Uterus (tissue), 4 donors: ENCODE measurements at places on chromosomes 12 and 14. TPM values are rescaled to one million over a fixed set of nuclear protein-coding genes. Genes with fewer than 3 reads are reported as not detected.

DNA sequence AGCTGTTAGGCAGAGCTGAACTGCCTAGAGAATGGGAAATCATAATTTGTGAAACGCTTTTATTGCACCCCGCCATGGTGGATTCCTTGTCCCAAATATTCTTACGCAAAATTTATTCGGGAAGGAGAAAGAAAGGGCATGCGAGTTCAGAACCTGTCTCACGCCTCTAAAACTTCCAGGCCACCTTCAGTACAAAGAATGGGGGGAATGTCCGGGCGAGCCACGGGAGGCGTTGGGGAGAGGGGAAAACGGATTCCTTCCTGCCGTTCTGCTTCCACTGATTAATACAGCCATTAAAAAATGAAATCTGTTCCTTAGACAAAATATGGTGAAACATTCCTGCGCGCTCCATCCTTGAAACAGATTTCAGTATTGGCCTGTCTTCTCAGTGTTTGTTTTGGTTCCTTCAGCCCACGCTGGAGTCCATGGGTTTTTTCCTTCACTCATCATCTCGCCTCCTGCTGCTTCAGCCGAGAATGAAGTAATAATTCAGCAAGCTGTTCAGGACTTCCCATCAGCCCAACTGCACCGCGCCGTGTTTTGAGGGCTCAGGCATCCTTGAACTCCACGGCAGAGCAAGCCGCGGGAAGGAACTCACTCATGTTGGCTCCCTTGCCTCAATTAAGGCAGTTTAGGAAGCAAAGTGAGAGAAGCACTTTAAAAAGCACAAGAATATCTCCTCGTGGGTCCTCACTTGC lies 47.7 kb upstream of the CDKN3 start:
- peak; percentile 24 for DNase-seq

DNA sequence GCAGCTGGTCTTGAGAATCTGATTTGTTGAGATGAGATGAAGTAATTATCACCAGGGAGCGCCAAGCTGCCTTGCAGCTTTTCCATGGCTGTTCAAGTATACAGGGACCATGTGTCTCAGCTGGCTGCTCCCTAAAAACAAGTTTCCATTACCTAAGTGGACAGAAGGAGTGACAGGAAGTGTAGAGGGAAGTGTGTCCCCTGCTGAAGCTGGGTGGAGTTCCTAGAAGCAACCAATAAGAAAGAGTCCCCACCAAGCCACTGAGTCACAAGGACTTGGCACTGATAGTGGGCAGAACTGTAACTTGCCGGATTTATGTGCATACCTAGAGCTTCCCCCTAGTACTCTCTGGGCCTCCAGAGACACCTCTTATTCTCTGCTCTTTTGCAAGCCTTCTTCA lies 1.5 kb upstream of the GPX2 start:
- no peak for DNase-seq

DNA sequence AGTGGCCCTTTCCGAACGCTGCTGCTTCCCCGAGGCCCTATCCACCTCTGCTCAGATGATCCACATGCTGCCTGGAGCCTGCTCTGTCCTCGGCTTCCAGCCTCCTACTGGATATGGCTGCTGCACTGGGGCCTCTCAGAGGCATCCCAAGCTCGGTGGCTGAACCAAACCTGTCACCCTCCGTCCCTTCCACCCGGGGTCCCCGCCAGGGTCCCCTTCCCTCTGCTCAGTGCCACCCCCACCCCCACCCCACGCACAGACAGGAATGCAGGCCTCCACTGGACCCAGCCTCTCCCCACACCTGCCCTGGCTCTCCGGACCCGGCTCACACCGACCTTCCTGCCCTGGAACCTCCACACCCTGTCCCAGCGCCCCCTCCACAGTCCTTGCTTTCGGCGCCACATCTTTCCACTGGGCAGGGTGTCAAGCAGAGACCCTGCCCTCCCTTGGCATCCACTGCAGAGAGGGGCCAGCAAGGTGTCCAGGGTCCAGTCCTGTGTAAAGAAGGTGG lies 6.1 kb downstream of the CEP170B start:
- no peak for DNase-seq

ASCL1 gene
- not detected for total RNA-seq
